Naive thymus-derived CD8-positive, alpha-beta T cell (primary cell): ENCODE measurements at places on chromosomes 4 and X. TPM values are rescaled to one million over a fixed set of nuclear protein-coding genes. Genes with fewer than 3 reads are reported as not detected.

DNA sequence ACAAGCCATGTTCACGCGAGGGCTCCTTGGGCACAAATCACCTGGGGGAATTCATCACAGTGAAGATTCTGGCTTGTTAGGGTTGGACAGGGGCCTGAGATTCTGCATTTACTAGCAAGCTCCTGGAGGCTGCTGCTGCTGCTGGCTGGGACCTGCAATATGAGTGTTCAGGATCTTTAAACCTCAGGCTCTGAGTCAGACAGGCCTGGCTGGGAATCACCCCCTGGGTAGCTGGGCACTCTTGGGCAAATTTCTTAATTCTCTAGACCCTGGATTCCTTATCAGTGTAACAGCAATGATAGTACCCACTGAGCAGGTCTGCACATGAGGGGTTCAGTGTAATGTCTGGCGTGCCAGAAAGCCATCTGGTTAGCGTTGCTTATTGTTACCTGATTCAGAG, 101.5 kb downstream of the DHX15 start:
- no peak for DNase-seq

GRCh38 chrX:80799584-80799983, 10.1 kb downstream of the BRWD3 start:
- DNase-seq: no peak

DNA sequence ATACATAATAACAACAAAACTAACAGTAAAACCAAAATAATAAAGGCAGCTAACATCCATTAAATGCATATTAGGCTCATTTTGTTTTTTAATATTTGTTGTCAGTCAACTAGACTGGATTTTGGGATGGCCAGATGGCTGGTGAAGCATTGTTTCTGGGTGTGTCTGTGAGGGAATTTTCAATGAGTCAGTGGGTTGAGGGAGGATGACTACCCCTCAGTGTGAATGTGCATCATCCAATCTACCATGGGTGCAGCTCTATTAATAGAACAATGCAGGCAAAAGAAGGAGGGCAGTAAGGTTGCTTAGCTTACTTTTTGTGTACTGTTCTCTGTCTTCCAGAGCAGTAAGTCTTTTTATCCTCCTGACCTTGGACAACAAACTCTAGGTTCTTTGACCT, 484.2 kb upstream of the HS3ST1 start:
- no peak for DNase-seq

- no peak for DNase-seq
Observed at GRCh38 chrX:17642891-17643290, 94.4 kb upstream of the SCML1 start.

DNA sequence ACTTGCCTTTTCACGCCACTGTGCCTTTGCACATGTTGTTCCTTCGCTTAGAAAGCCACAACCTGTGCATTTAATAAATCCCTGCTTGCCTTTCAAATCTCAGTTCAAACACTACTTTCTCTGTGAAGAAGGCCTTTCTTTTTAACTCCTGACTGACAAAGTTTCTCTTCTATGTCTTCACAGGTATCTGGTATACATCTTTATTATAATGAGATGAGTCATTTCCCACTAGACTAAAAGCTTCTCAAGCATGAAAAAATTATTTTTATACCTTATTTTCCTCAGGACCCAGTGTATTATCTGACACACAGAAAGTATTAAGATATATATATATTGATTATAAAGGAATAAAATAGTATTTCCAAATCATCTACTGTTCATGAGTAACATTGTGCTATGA, 189.9 kb downstream of the TBCK start:
- DNase-seq: no peak

- DNase-seq: no peak
Observed at GRCh38 chrX:10893366-10893765, 217.8 kb upstream of the HCCS start.

DNA sequence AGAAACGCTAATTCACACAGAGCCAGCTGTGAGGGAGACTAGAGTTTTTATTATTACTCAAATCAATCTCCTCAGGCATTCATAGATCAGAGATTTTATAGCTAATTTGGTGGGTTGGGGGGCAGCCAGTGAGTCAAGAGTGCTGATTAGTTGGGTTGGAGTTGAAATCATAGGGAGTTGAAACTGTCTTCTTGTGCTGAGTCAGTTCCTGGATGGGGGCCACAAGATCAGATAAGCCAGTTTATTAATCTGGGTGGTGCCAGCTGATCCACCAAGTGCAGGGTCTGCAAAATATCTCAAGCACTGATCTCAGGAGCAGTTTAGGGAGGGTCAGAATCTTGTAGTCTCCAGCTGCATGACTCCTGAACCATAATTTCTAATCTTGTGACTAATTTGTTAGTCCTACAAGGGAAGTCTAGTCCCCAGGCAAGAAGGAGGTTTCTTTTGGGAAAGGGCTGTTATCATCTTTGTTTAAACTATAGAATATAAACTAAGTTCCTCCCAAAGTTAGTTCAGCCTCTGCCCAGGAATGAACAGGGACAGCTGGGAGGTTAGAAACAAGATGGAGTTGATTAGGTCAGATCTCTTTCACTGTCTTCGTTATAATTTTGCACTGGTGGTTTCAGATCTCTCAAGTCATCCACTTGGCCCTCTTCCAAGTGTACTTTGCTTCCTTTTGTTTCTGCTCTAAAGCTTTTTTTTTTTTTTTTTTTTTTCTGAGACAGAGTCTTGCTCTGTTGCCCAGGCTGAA, 5.4 kb upstream of the NAA11 start:
- no peak for DNase-seq

ADGRG4 gene
- total RNA-seq: not detected

GRCh38 chr4:162343967-162344366, 180.2 kb upstream of the FSTL5 start:
- DNase-seq: no peak

GRCh38 chr4:73443224-73443623, 7.2 kb downstream of the AFP start:
- no peak for DNase-seq

DNA sequence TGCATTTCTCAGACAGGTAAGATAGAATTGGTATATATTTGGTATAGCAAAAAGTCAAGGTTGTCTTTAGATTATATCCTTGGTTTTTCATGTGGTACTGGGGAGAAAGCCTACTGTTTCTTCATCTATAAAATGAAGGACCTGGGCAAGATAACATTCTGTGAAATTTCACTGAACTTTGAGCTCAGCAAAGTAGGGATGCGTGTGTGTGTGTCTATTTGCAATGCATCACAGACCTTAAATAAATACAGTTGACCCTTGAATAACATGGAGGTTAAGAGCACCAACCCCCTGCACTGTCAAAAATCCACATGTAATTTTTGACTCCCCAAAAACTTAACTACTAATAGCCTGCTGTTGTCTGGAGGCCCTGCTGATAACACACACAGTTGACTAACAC, 25.2 kb downstream of the TET2 start:
- no peak for DNase-seq

DNA sequence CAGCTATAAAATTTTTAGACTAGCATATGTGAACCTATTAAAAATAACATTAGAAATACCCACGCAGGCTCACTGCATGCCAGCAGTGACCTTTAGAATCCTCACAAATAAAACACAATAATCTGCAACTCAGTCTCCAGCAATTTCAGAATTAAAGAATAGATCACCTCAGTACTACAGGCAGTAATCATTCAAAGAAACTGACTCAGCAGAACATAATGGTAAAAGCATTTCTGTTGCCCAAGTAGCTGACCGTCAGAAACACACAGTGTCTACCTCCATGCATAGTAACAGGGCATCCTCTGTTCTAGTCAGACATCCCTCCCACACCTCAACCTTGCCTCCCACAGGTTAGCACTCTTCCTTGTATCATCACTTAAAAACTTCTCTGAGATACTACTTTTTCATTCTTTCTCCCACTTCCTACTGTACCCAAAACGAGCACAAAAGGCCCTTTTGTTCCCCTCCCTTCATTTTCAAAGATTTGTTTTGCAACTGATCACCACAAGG, 65.7 kb upstream of the BEND2 start:
- no peak for DNase-seq
